Activated naive CD4-positive, alpha-beta T cell treated with anti-CD3 and anti-CD28 coated beads, Interleukin-2, amount 50 U/mL, for 72 hours (primary cell): ENCODE measurements at places on chromosomes 5 and 9.
A peak's percentile ranks its signal among the peaks of the same experiment; 100 is the strongest.

- DNase-seq = no peak
Observed at GRCh38 chr5:76081811-76082771, 1.1 kb upstream of the SV2C start.

- DNase-seq = no peak
Observed at GRCh38 chr5:169763376-169764017, 126.4 kb downstream of the DOCK2 start.

- no peak for DNase-seq
Observed at GRCh38 chr5:1536871-1537602, 13.3 kb upstream of the LPCAT1 start.

- DNase-seq = no peak
Observed at GRCh38 chr5:66009277-66009676, 82.9 kb downstream of the ERBIN start.

DNA sequence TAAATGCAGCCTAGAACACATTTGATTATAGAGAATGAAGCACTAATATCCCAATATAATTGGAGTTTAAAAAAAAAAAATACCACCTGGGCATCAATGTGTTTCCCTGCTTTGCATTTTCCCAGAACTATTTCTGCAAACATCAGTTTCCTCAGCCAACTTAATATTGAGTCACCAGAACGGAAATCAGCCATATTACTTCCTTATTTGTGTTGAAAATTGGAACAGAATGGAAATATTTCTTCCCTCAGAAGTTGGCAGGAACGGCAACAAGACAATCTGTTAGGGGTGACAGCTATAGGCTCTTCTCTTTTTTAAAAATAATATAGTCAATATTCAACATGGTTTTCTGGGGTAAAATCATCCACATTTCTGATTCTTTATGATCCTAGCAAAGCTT is 4.0 kb downstream of the MFAP3 start:
- no peak for DNase-seq

DNA sequence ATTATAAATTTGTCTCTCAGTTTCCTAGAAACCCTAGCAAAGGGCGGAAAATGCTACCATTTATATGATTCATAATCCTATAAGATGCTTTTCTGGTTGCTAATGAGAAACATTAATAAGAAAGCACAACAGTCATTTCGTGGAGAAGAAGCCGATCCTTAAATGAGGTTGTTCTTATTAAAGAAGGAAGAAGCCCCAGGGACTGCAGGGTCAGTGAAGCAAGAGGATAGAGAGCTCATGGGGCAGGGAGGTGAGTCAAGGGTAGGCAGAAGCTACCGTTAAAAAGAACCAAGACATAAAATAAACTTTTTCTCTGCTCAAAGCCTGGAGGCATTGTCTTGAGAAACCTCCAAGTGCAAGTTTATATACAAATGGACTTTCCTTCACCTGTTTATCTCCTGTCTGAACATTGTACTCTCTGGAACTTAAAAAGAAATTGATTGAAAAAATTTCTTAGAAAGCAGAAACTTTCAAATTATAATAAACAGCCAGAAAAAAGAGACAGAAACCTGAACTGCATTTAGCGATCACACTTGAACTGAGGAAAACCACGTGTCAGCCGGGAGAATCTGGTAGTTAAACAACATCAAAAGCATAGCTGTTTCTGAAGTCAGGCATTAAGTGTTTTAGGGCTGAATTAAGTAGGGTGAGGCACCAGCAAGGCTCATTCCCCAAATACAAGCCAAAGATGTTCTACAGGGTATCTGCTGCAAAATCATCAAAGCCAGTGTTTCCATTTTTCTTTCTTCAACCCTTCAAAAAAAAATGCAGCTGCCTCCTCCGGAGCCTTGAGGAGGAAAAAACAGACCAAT is 21.9 kb downstream of the HTR4 start:
- DNase-seq = no peak

GRCh38 chr5:121691478-121691877 is 160.2 kb upstream of the FTMT start:
- DNase-seq = no peak

GRCh38 chr5:136164226-136164625 is 28.7 kb downstream of the SMIM32 start:
- no peak for DNase-seq

DNA sequence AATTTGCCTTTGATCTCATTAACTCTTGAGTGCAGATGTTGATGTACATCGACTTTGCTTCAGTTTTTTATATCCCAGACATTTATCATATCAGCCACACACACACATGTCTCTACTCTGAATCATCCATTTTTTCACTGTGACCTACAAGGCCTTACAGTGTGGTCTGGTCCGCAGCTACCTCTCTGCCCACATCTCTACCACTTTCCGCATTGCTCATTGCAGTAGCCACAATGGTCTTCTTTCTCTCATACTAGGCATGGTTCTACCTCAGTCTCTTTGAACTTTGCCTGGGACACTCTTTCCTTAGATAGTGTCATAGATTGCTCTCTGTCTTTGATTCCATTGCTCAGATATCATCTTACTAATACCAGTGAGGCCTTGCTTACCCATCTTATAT is 87.9 kb upstream of the FSD1L start:
- DNase-seq = peak; percentile 54

GRCh38 chr9:130847306-130848217 is 12.5 kb downstream of the ABL1 start:
- DNase-seq = no peak

DNA sequence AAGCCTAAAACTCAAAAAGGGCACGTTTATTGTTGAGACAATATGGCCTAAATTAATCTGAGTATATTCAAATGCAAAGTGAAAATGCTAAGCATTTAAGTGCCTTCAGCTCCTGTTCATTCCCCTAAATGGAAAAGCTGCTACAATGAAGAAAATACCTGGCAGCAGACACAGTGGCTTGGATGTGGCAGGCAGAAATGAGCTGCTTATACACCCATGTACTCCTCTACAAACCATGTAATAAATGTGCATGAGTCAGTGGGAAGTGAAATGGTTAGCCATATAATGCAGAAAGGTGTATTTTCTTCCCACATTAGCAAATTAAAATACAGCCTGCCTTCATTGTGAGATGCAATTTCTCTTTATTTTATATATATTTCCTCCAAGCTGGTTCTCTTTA is 859.2 kb upstream of the SEMA6A start:
- DNase-seq = no peak

DNA sequence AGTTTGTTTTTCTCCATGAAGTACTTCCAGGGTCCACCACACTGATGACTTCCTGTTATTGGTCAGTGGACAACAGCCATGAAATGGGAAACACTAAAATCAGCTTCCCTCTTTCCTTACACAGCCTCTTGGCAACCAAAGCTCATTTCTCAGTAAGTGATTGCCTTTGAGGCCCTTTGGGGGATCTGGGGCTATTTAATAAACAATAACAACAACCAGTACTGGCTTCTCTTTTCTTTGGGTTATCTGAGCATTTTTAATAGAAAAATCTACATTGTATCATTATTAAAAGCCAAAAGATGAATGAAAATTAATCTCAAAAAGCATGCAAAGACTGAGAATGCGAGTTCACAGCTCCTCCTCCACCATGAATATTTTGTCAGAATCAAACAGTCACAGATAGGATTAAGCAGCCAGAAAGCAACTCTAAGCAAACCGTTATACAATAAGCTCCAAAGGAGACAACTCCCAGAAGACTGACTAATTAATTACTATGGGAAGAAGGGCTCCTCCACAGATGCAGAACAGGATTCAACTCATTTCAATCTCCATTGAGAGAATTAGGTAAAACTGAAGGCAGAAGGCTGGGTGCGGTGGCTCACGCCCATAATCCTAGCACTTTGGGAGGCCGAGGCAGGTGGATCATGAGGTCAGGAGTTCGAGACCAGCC is 68.3 kb downstream of the SERINC5 start:
- DNase-seq = no peak

GRCh38 chr5:168014433-168015123 is 276.9 kb upstream of the WWC1 start:
- no peak for DNase-seq
